ENCODE measurements at places on chromosomes 13 and 19.

DNA sequence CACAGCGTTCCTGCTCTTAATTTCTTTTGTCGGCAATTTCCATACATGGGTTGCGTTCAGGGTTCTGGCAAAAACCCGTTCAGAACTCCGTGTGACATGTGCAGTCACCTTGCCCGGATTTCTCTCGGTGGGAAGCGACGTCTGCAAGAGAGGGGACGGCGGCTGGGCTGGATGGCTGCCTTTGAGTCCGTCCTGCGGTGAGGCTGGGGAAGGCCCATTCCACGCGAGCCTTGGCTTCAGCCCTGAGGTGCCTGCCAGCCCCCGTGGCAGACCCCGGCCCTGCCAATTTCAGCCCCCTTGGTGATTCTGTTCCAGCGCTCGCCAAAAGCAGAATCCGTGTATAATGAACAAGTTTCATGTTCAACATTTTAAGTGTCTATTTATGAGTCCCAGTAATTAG, 72.6 kb upstream of the TSHZ3 start:
- no peak for DNase-seq

- DNase-seq, result peak; percentile 69
Observed at GRCh38 chr13:76803831-76804230, 82.4 kb downstream of the KCTD12 start.

DNA sequence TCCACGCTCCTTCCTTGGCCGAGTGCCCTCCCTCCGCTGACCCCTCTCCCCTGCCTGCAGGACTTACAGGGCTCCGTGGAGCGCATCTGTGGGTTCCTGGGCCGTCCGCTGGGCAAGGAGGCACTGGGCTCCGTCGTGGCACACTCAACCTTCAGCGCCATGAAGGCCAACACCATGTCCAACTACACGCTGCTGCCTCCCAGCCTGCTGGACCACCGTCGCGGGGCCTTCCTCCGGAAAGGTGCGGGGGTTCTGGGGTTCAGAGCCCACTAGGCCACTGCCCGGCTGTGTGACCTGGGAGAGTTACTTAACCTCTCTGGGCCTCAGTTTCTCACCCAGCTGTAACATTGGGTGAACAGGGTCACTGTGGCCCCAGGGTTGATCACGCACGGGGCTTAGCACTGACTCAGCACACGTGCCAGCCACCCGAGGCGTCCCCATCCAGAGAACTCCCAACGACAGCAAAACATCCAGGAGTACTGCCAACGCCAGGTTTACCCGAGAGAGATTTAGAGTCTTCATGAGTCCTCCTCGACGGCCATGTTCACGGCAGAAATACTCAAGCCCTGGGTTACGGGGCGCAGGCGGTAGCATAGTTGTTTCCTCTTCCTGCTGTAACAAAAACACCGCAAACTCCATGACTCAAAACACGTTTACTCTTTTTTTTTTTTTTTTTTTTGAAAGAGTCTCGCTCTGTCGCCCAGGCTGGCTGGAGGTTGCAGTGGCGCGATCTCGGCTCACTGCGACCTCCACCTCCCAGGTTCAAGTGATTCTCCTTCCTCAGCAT, 9.7 kb upstream of the SPACA4 start:
- DNase-seq, result peak; percentile 25

- DNase-seq, result no peak
Observed at GRCh38 chr19:58123354-58123753, 25.3 kb upstream of the ZSCAN18 start.
